ENCODE measurements at places on chromosomes 13 and 19.

DNA sequence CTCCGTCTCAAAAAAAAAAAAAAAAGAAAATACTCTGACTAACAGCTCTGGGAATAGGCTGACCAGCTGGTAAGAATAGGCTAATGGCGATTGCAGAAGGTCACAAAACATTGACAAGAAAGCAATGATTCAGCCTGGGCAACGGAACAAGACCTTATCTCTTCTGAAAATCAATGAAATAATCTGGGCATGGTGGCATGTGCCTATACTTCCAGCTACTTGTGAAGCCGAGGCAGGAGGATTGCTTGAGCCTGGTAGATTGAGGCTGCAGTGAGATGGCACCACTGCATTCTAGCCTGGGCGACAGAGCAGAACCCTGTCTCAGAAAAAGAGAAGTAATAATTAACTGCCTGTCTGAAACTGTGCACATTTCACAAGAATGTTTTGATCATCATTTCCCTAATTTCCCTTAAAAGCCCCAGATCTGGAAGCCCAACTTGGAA lies 18.8 kb upstream of the MTRF1 start:
- DNase-seq, result no peak

DNA sequence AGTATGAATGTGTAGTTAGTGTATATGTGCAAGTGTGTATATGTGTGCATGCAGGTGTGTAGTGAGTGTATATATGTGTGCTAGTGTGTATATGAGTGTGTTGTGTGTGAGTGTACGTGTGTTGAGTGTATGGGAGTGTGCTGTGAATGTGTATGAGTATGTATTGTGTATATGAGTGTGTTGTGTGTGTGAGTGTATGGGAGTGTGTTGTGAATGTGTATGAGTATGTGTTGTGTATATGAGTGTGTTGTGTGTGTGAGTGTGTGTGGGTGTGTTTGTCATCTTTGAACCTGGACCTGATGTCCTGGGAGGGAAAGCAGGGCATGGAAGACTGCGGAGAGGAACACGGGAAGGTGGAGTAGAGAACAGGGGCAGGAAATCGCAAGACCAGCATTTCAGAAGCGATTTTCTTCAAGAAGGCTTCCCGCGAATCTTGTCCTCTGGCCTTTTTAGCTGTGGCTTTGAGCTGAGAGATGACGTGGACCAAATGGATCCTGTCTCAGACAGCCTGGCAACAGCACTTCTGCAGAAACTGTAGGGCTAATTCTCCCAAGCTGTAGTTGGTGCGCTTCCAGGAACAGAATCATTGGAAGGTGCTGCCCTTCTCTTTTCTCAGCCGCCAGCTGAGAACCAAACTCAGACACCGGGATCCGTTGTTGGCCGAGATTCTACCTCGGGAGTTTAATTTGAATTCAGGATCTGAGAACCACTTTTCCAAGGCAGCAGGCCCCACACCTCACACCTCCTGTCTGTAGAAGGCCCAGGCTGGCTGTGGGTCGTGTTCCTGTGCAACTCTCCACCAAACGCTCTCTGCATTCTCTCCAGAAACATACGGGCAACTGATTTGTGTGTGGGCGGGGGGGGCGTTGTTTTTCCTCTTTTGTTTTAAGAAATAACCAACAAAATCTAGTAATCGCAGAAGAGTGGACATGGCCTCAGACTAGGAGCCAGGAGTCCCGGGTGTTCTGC lies 94.7 kb upstream of the RAP2A start:
- no peak for DNase-seq

GRCh38 chr13:20451397-20451796 lies 74.3 kb downstream of the CRYL1 start:
- DNase-seq, result no peak

- DNase-seq, result no peak
Measured at GRCh38 chr13:30991184-30991583, 58.7 kb downstream of the TEX26 start.

DNA sequence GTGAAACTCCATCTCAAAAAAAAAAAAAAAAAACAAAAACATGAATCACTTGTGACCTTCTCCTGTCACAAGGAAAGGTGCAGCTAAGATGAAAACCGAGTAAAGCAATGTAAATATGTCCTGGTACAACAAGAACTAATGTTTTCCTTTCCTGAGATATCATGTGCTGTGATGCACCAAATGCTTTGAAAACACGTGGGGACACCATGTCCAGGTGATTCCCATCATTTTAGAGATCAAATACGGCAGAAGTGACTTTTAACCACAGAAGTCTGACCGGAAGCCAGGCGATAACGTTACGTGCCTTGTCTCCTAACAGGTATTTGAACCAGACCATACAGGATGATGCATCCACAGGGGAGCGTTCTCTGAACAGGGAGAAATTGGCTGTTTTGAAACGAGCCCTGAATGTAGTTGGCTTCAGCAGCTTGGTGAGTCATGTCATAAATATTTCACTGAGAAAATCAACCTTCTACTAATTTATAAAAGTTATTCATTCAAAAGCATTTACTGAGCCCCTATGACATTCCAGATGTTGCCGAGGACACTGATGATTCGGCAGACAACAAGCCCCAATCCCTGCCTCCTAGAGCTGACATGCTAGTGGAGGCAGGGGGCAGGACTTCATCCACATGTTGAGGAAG lies 328.1 kb downstream of the MYO16 start:
- DNase-seq, result no peak

DNA sequence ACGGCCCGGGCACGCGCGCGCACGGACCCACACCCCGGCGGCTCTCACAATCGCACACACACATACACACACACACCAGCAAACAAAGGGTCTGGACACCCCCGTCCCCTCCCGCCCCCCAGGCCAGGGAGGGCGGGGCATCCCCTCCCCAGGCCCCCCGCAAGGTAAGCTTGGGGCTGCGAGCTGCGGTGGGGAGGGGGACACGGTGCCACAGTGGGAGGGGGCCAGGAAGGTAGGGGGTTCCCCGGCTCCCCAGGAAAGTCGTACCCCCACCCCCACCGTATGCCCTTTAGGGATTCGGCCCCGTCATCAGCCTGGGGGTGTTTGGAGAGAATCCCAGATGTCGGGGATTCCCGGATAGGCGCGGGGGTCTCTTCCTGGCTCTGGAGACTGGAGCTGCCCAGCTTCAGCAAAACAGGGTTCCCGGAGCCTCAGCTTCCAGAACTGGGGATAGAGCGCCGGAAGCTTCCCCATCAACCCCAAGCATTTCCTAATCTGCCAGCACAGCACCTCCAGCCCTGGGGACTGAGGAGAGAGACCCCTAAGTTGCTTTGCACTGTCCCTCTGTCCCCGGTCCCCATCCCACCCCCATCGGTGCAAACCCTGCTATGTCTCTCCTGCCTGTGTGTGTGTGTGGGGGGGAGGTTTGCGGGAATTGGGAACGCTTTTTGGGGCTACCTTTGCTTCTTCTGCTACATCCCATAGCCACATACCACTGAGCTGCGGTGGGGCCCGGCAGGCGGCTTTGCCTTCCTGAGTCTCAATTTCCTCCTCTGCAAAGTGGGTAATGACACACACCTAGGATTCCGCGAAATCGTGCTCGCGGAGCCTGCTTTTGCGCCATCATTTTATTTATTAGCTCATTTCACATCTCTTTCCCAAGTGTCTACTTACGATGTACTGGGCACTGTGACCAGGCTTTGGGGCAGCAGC lies 1.8 kb upstream of the CDC37 start:
- no peak for DNase-seq

Data from stimulated activated naive CD4-positive, alpha-beta T cell (primary cell).